ENCODE measurements at places on chromosomes 12 and 14.

DNA sequence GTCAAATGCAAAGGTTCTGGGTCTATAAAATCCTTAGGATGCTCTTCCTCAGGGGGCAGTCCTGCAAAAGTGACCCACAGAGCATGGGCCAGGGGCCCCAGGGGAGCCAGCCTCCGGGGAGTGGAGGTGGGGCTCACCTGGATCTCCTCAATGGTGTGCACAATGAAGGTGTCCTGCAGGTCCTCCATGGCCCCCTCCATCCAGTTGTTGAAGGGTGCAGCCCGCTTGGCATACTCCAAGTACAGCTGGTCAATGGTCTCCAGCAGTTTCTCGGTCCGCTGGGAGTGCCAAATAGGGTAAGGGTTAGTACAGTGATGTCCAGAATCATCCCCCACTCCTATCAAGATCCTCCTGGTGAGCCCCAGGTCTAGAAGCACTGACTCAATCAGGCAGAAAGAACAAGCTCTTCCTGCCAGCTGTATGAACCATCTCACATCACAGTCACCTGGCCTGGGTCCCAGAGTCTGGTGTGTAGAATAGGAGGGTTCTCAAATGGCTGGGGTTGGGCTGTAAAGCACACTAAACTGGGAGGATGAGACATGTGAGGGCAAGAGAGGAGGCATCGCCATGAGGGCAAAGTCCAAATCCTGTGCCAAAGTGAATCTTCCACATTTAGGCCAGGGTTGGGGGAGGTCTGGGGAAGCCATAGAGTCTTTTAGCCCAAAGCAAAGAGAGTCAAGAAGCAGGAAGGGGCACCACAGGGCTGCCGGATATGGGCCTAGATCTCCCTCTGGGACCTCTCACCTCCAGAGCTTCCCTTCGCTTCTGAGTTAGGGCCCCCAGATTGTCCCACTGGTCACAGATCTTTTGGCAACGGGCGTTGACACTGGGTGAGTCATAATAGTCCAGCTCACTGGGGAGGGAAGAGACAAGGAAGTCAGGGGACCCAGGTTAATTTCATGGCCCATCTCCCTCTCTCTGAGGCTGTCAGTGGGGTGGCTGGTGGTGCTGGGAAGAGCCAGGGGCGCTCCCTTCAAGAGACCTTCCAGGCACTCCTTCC, 91.5 kb upstream of the ZFP36L1 start:
- DNase-seq = no peak

GRCh38 chr12:47112679-47113078, 32.9 kb upstream of the AMIGO2 start:
- DNase-seq = no peak

DNA sequence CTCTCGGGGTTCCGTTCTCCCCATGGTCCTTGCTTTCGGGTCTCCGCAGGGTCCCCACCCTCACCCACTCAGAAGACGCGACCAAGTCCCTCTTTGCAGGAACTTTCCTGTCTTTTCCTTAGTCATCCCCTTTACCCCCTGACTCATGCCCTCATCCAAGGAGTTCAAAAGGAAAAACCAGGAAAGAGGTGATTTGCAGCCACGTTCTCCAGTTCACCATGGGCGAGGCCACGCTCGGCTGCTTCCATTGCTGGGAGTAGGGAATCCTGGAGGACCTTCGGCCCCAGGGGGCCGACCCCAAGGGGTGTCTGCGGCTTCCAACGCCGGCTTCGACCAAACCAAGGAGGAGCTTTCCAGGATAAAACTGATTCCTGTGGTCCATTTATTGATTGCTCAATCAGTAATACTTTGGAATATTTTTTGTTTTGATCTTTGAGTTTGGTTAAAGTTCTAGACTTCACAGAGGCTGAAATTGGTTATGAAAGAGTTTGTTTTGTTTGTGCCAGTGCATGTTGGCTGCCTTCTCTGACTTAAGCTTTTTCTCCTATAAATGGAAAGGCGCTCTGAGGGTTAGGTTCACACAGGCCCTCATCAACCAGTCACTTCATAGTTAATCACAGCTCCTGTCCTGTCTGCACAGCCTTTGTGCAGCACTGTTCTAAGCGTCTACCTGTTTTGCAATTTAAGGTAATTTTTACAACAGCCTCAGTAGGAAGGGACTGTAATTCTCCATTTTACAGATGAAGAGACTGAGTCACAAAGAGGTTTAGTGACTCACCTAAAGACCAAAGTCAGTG, 827 bp downstream of the ALDH2 start:
- peak; percentile 57 for DNase-seq

DNA sequence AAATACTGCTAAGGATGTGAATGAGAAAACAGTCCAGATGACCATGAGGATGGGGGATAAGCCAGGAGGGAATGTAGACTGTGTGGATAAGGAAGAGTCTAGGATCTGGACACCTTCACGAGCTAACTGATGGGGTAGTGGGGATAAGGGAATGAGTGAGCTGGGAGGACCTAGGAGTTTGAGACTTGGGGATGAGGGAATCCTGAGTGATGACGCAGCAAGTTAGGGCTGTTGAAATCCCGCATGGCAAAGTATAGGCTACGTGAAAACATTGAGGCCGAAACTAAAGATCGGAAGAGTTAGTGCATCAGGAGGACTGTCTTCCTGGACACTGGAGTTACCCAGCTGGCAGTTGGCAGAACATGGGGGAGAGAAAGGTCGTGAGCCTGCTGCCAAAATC, 129.2 kb upstream of the EEA1 start:
- DNase-seq = no peak

GRCh38 chr12:120200364-120200800, 529 bp downstream of the RPLP0 start:
- DNase-seq = no peak

All from large intestine (tissue), 12 donors.